ENCODE measurements at places on chromosomes 1 and 21.

GRCh38 chr1:223651291-223651991, 14.1 kb downstream of the CAPN8 start:
- DNase-seq, result no peak

- DNase-seq, result no peak
These were observed 1.5 kb downstream of the CORT start for GRCh38 chr1:10451287-10451686.

DNA sequence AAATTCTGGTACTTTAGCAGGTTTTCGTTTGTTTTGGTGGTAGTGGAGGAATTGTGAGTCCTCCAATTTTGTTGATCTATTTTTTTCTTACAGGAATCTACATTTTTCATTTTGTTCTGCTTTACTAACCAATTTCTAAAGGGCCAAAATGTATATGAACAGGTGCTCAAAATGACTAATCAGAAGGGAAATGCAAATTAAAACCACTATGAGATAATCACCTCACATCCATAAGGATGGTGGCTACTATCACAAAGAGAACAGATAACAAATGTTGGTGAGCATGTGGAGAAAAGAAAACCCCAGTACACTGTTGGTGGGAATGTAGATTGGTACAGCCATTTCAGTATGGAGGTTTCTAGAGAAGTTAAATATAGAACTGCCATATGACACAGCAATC, 134.2 kb downstream of the LMO4 start:
- no peak for DNase-seq

DNA sequence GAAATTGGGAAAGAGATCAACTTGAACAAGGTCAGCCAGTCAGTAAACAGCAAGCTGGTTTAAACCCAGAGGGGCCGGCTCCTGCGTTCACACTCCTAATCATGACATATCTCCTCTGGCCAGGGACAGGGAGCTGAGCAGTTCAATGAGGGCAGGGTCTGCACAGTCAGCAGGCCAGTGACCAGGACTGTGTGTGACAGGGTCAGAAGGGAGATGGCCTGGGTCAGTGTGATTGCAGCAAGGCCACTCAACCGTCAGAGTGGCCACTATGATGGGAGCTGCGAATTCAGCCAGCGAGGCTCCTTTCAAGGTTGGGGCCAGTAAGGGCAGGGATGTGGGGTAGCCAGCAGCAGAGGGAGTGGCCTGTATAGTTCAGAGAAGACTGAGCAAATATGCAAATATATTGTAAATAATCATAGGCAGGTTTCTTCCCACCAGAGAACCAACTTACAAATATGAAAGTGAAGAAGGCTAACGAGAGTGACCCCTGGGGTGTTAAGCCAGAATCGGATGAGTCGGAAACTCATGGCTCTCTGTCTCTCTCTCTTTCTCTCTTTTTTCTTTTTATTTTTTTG, 20.0 kb downstream of the NOL9 start:
- no peak for DNase-seq

- no peak for DNase-seq
These were observed 62.2 kb downstream of the ZFYVE9 start for GRCh38 chr1:52203935-52204625.

DNA sequence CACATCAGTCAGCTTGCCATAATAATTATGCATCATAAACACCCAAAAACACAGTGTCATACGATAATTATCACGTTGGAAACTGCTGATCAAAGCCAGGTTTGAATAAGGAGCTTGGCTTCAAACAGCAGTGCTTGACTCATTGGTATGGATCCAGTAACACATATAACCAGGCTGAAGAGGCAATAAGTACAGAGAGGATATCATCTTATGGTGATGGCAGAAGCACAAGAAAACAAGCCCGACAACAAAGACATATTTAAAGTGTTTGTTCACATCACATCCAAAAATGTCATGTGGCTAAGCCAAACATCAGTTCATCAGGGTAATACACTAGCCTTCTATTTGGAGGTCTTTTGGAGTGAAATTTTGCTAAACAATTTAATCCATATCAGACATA, 389.7 kb downstream of the NCAM2 start:
- DNase-seq, result no peak

- no peak for DNase-seq
These were observed 41.1 kb downstream of the PROX1 start for GRCh38 chr1:214028649-214029406.

- no peak for DNase-seq
These were observed 11.8 kb downstream of the NFYC start for GRCh38 chr1:40703316-40703715.

DNA sequence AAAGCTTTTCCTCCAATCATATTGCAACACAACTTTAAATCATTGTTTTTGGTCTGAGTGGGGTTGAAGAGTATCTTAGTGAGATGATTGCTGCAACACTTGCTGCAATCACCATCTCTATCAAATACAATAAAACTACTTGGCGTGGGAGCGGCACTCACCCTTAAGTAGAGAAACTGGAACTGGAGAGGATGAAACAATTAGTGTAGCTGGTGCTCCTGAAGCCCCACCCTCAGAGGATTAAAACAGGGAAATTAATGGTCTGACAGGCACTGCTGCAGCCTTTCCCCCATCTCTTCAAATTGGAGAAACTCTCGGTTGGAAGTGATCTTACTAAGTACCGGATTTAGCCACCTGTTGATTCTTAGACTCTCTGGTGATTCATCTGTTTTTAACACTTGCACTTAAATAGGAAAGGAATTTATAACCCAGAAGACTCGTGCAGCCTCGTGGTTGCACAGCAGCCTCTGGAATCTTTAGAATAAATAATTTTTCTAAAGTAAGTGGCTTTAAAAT, 80.5 kb upstream of the KIF26B start:
- peak; percentile 78 for DNase-seq

- no peak for DNase-seq
These were observed 63.0 kb upstream of the BACH1 start for GRCh38 chr21:29235714-29236197.

DNA sequence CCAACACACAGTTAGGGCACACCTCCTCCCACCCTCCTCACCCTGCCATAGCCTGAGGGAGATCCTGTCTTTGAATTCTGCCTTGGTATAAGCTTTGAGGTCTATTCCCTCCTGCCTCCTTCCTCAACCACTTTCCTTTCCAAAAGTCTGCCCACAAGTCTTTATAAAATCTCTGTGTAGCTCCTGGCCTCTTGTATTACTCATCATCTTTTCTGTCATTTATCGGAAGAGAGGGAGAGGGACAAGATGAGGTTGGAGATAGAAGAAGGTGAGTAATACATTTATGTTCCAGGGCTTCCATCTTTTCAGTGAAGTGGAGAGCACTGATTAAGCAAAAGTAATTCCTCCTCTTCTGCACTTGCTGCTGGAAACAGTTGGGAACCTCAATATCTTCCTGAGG, 30.5 kb upstream of the EFCAB14 start:
- no peak for DNase-seq

GRCh38 chr1:223549740-223550139, 115.8 kb downstream of the CAPN8 start:
- DNase-seq, result no peak

DNA sequence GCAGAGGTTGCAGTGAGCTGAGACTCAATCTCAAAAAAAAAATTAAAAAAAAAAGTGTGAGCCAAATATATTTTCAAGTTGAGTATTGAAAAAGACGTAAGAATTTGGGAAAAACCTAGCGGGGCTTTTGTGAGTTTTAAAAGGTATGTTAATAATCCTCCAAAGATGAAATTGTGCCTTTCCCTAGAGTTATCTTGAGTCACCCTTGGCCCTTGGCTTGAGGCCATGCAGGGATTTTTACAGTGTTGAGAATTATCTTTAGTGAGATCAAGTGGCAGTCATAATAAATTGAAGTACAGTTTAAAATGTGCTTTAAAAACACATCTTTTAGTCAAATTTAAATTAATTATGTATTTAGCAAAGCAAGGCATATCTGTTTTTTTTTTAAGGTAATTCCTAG, 32.7 kb downstream of the PPP2R5A start:
- no peak for DNase-seq

DNA sequence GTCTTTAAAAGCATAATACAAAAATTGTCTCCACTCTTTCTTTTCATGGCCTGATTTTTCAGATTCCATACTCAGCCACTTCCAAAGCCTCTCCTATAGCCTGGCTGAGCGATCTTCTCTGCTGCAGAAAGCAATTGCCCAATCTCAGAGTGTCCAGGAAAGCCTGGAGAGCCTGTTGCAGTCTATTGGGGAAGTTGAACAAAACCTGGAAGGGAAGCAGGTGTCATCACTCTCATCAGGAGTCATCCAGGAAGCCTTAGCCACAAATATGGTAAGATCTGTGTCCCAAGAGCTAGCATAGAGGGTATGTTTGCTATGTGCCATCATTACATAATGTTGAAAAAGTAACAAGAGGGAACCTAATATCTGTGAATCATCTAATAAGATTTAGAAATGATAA, 130.7 kb upstream of the BMP8A start:
- DNase-seq, result no peak

- DNase-seq, result no peak
These were observed 262.1 kb upstream of the VAMP3 start for GRCh38 chr1:7508934-7509519.

DNA sequence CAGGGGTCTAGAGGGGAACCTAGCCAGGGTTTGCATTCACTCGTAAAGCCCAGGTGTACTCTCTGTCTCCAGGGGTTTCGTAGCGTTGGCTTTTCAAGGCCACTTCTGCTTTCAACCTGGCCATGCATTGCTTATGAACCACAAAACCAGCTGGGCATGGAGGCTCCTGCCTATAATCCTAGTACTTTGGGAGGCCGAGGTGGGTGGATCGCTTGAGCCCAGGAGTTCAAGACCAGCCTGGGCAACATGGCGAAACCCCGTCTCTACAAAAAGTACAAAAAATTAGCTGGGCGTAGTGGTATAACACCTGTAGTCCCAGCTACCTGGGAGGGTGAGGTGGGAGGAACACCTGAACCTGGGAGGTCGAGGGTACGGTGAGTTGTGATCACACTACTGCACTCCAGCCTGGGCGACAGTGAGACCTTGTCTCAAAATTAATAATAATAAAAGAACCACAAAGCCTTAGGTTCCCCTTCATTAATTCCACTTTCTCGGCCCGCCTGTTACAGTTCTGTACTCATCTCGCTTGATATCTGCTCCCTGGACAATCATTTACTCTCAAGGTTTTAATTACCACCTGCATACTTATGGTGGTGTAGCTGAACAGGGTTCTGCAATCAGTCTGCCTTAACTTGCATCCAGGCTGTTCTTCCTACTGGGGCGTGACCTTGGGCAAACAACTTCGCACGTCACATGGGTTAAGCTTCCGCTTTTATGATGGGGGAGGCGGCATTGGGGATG, 6.1 kb downstream of the SLC16A4 start:
- DNase-seq, result no peak

DNA sequence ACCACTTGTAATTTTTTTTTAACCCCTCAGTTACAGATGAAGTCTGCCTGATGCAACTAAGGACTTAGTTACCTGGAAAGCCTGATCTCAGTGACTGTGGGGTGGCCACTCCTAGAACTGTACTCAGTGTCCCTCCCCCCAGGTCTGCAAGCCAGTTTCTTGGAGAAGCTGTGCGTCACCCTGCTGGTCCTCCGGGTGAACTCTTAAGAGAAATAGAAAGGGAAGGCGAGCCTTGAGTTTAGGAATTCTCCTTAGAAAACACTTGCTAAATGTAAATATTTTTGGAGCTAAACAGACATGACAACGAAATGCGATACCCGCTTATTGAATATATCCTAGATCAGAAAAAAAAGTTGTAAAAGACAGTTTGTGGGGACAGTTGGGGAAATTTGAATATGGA, 730 bp downstream of the SLC16A4 start:
- no peak for DNase-seq

DNA sequence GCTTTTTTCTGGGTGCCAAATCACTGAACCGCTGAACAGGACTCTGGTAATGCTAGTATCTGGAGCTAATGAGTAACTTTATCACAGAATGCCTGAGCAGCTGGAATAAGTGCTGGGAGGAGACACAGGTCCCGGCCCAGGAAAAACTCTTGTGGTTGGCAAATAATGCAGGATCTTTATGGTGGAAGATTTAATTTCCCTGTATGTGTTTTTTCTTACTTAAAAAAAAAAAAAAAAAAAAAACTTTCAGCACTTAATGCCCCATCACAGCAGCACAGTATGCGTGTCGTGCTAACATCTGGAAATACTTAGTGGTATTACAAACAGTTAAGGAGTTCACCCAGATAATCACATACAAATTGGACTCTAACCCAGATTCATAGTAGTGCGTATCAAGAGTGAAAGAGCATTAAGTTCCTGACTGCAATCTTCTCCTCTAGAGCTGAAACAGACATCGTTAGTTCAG, 220.7 kb downstream of the TOMM20 start:
- DNase-seq, result peak; percentile 71

DNA sequence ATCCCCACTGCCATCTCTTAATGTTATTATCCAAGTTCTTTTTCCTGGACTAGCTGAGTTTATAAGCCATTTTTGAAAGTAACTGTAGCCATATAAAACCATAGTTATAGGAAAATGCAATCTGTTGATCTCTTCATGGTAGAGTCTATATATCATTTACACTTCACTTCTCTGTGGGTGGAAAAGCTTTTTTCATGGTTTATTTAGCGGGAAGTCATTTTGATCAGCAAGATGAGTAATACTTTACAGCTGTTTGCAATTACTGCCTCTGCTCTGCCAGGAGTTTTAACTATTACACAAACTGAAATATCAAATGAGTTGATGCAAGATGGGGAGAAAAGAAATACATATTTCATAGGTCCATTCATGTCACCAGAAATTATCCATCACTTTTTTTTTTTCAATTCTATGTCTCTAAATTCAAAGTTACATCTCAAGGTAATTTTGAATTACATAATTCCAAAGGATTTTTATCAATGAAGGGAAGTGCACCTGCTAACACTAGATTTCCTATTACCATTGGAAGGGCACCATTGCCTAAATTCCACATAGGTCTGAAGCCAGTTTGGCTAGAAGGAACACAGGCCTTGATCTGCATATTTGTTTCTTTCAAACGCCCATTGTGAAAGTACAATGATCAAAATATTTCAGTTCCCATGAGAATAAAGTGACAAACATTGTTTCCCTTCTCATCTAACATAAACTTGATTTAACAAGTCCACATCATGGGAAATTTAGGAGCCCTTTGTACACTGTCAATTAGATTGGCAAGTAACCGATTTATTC, 296.7 kb downstream of the ZNF326 start:
- peak; percentile 88 for DNase-seq
